NCI-H2171 treated with DMSO at 0.1 percent for 48 hours (cell line): ENCODE measurements at places on chromosomes 1 and 21.

GRCh38 chr1:38789498-38790169 is 69.9 kb downstream of the RRAGC start:
- peak; percentile 56 for DNase-seq

- no peak for DNase-seq
Measured at GRCh38 chr1:205525495-205526285, 21.2 kb downstream of the CDK18 start.

GRCh38 chr1:105872817-105873216 is 1183.7 kb upstream of the PRMT6 start:
- DNase-seq, result peak; percentile 6

DNA sequence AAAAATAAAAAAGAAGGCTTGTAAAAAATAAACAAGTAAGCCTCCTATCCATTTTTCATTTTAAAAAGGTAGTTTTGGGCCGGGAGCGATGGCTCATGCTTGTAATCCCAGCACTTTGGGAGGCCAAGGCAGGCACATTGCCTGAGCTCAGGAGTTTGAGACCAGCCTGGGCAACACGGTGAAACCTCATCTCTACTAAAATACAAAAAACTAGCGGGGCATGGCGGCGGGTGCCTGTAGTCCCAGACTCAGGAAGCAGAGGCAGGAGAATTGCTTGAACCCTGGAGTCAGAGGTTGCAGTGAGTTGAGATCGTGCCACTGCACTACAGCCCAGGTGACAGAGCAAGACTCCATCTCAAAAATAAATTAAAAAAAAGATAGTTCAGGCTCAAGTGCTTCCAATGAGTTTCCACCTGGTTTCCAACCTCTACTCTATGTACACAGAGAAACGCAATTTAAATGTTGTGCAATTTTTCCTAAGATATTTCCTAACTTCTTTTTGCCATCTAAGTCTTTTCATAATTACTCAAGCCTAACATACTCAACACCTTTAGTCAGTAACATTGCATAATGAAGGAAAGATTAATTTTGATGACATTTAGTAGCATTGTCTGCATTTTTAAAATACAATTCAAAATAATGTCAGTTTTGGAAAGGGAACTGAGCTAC is 106.3 kb downstream of the KCNT2 start:
- DNase-seq, result no peak

DNA sequence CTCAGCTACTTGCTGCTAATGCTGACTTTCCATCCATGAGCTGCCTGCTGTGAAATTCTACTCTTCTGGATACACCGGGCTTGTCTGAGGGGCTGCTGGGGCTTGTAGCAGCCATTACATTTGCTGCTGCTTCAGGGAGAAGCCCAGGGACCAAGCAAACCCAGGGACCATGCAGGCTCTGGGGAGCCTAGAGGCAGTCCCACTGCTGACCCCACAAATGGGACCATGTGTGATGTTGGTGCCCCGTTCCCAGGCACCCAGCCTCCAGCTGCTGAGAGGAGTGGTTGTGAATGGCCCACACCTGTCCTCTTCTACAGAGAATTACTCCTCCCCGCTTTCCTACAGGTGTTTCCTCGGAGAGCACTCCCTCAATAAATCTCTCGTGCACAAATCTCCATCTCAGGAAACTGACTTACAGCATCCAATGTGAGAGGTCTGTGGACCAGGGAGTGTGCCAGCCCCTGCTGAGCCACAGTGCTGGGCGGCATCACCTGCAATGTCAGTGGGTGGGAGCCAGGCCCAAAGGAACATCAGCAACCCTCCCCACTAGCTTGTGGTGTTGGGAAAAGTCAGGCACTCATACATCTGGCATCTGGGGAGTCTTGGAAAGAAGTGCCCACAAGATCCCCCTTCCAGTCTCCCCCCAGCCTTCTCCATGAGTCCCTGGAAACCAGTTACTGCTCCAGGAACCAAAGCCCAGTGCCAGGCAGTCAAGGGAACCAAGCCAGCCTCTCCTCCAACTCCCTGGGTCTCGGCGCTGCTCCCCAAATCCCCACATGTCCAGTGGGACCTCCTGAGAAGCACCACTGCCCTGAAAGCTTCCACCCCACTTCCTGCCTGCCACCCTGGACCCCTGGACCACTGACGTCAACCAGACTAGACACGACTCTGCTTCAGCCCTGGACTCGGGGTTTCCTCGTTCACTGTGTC is 65.1 kb downstream of the TCP10L start:
- DNase-seq, result no peak

DNA sequence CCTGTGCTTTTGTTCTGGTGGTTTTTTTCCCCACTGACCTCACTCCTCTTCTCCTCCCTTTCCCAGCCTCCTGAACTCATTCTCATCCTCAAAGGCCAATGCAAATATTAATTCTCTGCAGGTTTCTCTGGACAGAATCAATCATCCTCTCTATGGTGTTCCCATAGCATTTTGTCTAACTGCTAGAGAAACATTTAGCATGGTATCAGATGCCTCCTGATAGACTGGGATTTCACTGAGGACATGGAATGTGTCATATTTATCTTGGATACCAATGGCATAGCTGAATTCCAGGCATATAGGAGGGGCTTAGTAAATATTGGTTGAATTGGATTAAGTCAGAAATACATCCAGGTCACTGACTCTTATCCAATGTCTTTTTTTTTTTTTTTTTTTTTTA is 46.1 kb upstream of the SRP9 start:
- no peak for DNase-seq

GRCh38 chr1:174743654-174744561 is 255.8 kb upstream of the CACYBP start:
- DNase-seq, result peak; percentile 79

DNA sequence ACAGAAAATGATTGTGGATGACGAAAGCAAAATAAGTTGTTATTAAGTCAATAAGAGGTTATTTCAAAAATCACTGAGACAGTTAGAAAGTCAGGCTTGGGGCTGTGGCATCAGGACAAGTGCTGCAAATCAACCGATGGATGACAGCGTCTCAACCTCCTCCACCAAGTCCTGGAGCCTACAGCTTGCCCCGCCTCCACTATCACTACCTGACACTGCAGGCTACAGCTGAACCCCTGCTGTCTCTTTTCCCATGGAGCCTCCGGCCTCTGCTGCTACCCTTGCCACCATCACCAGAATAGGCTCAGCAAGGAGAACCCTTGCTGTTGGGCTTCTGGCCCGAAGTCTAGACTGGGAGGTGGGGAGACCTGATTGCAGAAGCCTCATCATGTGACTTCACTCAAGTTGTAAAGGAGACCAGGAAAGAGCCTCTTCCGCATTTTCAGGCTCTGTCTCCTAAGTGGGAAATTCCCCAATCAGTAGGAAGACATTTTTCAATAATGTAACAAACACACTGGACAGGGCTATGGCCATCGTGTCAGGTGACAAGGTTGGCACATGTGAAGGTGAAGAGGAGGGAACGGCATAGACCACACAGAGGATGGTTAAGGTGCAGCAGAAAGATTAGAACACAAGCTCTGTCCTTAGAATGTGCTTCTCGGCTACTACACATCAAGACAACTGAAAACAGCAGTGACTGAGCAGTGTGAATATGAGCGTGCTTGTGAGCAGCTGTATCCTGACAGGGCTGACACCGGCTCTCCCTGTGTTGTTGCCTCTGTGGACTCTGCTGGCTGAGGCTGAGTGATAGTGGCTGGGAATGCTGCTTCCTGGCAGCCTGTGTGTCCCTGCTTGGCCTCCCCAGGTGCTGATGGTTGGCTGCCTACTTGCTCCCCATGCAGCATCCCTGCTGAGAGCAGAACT is 660.7 kb downstream of the PTPRU start:
- DNase-seq, result no peak

GRCh38 chr21:36560933-36561575 is 81.1 kb upstream of the CLDN14 start:
- DNase-seq, result no peak

- DNase-seq, result no peak
Measured at GRCh38 chr1:65942476-65942875, 149.8 kb downstream of the PDE4B start.

GRCh38 chr1:231827337-231828105 is 200.9 kb downstream of the DISC1 start:
- no peak for DNase-seq

GRCh38 chr21:17472592-17473271 is 40.1 kb upstream of the CXADR start:
- no peak for DNase-seq

DNA sequence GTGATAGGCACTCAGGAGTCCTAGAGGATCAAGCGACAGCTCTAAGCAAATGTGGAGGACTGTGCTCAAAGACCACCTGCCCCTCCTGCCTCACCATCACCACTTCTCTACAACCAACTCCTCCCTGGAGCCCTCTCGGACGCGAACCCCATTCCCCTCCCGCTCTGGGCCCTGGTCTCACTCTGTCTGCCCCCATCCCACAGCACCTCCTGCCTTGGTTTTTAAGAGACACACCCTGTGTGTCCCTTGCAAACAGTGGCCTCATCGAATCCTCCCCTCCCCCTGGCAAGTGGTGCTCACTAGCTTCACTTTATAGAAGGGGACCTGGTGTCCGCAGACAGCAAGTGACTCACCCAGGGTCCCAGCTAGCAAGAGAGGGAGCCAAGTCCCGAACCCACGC is 28.8 kb downstream of the EPHA8 start:
- no peak for DNase-seq

DNA sequence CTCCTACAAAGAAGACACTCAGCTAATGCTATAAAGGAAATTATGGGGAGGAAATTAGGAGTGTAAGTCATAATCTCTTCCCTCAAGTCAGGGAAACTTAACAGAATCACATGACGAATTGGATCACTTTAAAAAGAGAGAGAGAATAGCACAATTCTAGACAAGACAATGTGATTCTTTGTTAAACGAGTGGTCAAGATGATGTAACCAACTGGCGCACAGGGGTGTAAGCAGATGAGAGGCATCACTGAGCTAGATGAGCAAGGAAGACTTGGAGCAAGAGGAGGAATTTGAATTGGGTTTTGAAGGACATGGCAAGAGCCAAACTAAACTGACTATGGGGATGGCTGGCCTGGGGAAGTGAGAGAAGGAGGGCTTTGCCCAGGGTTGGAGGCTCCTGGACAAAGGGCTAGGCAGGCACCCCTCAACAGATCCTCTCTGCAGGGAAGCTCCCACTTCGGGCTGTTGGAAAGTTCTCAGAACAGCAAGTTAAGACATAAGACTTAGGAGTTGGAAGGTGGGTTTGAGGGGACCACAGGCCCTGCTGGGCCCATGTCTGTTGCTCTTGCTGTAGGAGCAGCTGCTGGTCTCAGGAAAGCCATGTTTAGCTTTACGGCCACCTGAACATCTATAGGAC is 123.9 kb upstream of the GRIK3 start:
- DNase-seq, result no peak

DNA sequence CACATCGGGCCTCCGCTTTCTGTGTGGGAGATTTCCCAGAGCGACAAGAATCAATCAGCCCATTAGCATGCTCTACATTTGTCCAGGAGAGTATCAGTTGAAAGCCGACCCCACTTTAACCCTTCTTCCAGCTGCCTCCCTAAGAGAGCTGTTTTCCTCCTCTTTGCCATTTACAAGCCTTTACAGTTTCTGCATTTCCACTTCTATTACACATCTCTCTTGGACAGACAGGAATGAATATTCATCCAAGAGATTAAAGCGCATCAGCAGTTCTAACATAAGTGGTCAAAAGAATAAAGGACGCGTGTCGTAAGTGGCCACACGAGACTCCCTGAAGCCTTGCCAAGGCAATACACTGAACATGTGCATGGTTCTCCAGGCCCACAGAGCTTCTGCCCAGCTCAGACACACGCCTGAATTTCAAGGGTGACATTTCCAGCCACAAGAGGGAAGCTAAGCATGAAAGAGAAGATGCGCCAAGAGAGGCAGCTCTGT is 47.3 kb downstream of the FAM78B start:
- peak; percentile 7 for DNase-seq

DNA sequence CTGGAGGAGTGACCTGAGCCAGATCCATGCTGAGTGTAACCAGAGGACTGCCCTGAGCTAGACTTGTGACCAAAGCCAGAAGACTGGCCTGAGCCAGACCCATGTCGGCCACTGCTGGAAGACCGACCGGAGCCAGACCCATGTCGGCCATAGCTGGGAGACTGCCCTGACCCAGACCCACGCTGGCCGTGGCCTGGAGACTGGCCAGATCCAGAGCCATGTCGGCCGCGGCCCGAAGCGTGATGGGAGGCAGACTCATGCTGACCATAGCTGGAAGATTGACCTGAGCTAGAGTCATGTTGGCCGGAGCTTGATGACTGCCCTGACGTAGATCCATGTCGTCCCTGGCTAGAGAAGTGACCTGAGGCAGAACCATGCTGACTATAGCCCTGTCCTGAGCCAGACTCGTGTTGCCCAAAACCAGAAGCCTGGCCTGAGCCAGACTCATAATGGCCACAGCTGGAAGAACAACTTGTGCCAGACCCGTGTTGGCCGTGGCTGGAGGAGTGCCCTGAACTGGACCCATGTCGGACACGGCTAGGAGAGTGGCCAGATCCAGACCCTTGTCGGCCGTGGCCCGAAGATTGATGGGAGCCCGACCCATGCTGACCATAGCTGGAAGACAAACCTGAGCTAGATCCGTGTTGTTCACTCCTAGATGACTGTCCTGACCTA is 5.1 kb downstream of the HRNR start:
- DNase-seq, result no peak

DNA sequence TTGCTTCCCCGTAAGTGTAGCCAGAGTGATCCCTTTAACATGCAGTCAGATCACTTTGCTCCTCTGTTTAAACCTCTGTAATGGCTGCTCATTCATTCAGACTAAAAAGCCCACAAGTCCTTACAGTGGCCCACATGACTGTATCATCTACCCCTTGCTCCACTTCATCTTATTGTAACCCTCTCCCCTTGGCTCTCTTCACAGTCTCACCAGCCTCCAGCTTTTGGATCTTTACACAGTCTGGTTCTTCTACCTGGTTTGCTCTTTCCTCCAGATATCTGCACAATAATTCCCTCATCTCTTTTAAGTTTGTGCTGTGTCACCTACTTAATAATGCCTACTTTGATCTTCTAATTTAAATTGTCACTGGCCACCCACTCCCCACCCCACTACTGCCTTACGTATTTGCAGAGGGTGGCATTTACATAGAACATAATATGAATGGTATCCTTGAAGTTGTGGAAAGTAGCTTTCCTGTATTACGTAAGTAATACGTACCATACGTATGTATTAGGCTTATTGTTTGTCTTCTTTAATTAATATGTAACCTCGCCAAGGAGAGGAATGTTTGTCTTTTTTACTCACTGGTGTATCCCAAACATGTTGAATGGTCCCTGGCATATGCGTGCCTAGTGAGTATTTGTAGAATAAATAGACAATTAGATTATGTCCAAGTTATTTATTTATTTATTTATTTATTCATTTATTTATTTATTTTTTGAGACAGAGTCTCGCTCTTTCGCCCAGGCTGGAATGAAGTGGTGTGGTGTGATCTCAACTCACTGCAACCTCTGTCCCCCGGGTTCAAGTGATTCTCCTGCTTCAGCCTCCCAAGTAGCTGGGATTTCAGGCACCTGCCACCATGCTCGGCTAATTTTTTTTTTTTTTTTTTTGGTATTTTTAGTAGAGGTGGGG is 48.6 kb downstream of the TSNAX start:
- DNase-seq, result no peak
